A172 (cell line): ENCODE measurements at places on chromosomes 4 and X.

DNA sequence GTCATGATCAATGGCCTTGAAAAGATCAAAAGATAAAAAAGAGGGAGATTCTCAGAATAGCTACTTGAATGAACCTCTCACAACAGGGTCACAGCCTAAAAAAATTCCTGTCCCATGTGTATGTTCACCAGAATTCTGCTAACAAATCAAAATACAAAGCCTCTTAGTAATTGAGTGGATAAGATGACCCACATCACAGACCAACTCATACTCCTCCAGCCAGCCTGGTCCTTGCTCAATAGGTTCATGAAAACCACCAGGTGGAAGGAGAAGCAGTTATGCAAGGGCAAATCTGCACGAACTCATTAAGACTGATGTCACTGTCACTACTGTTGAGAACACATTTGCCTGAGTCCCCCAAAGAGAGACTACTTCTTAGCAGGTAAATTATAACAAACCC lies 21.5 kb downstream of the WDFY3 start:
- no peak for DNase-seq

DNA sequence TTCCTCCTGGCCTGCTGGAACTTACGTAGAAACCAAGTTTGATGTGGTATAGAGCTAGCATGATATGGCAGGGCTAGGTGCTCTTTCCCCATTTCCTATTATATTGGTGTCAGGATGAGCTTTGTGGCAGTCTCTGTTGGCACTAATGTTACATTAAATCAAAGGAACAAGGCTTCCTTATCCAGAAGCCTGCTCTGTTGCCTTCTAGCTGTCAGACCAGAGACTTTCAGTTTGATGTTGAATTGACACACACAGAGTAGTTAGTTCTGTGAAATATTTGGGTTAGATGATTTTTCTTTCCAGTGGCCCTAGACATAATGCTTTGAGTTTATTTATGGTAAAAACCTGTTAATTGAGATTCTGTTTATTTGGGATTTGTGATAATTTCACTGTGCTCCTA lies 10.0 kb downstream of the CNKSR2 start:
- no peak for DNase-seq

DNA sequence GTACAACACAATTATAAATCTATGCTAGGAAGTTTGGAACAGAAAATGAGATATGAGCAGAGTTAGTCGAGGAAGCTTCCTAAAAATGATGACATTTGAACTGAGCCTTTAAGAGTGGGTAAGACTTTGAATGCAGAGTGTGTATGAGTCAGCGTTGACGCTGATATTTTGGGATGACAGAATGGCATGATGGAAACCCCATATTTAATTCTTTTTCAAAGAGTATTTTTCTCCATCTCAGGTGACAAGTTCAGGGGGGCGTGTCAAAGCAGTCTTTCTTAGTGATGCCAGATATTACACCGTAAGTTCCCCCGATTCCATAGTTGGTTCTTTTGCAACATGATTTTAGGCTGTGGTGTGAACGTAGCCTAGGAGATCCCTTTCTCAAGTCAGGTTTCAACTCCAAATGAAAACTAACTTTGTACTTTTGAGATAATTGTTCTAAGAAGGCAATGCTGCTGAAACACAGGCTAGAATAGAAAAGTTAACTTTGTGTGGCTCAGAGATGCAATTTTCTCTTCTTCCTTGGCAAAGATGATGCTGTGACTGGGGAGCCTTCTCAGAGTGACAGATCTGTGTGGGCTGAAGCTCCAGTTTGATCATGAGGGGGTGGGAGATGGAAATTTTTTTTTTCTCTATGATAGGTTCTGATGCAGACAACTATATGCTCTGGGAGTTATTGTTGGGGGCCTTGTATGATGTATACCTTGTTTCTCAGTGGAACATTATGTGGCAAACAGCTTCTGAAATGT lies 59.2 kb downstream of the GLUD2 start:
- DNase-seq: no peak

- DNase-seq: no peak
Measured at GRCh38 chr4:94575652-94576051, 123.9 kb downstream of the PDLIM5 start.

DNA sequence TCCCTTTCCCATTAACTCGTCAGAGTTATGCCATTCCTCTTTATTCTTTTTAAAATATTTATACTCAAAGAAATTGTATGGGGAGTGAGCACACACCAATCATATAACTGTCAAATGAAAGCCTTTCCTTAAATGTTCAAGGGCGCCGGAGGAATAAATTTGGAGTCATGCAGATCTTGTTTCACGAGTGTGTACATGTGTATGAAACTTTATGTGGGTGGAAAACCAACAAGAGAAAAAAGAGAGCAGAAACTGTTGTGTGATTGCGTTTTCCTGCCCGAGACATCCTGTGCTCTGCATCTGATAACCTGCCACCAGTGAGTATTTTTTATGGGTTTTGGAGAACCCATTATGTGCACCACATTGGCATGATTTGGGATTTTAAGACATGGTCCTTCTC lies 88.3 kb downstream of the FHDC1 start:
- DNase-seq: no peak

DNA sequence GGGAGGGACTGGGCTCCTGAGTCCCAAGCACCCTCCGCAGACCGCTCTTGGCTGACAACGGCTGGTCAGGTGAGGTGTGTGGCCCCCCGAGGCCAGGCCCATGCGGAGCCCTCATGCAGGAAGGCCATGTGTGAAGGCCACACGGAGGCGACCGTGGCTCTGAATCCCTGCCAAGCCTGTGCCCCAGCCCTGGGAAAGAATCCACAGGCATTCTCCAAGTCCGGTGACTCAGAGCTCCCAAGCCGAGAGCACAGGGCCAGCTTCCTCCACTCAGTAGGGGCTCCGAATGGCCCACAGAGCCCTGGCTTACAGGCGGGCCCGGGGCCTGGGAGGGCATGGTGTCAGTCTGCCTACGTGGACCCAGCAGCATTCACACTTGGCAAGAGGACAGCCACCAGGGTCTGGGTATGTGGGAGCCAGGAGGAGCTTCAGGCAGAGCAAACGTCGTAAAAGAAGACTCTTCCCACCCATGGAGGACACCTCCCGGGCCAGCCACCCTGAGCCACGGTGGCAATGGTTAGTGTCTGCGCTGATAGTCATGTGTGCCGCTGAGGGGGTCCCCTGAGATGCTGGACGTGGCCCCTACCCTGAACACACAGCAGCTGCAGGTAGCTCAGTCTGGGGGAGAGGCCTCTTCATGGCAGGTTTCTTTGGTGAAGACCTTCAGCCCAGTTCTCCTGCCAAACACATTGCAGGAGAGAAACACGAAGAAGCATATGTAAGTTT lies 105.7 kb downstream of the PSAPL1 start:
- peak; percentile 89 for DNase-seq

DNA sequence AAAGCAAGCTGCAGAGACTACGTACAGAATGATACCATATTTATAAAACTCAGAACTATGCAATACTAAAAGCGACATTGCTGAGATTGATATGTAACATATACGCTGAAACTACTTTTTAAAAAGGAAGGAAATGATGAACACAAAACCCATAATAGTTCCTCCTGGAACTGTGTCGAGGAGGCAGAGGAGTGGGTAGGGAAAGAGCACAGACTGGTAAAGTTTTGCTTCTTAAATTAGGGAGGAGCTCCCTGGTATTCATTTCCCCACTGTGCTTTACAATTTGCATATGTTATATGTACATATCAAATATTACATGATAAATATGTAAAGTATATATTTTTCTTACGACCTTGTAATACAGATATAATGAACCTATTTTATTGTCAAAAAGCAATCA lies 13.9 kb downstream of the UFSP2 start:
- no peak for DNase-seq

GRCh38 chr4:100962698-100963097 lies 384.6 kb downstream of the PPP3CA start:
- DNase-seq: no peak

DNA sequence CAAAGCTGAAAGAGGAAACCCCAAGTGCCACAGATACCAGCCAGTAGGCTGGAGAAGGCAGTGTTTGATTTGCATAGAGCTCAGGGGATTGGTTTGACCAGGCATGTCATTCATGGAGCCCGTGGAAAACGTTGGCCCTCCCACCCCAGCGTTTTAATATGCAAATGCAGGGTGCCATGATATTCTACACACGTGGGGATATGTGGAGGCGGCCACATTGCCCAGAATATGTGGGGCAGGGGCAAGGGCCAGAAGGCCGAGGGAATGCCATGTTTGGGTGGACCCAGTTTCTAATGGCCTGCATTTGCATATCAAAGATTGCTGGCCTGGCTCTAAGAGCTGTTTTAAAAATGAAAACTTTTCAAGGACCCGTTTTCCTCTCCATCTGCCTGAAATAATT lies 71.1 kb downstream of the MAP9 start:
- no peak for DNase-seq

DNA sequence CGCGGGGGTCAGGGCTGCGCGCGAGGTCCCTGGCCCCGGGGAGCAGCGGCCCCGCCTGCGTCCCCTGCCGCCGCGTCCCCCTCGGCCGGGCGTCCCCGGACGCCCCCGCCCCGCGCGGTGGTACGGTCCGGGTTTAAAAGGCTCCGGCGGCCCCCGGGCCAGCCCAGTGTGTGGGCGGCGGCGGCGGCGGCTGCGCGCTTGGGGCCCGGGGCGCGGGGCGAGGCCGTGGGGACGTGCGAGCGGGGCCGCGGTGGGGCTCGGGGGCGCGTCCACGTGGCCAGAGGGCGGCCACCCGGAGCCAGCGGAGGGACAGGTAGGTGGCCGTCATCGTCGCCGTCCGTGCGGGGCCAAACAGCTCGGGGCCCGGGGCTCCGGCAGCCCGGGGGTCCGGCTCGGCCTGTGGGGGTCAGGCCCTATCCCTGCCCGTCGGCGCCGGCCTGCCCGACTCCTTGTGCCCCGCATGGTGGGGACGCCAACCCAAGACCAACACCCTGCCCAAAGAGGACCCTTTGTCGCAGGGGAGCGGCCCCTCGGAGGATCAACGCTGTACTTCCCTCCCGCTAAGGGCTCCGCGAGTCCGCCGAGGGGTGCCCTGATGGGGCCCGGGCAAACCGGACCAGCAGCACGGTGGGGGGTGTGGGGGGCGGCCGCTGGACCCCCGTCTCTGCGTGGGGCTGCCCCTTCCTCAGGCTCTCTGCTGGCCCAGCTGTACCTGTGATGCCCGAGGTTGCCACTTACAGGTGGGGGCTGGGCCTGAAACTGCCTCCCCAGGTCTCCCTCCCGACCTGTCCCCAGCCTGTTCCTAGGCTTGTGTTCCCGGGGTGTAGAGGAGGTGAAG lies at the start of gene PLXNA3:
Gene PLXNA3, plus strand, starts transcription at position 166 of the 838 bp plus-strand sequence. CDS start 1,903 bp downstream, outside the sequence.
- no peak for DNase-seq

- no peak for DNase-seq
Measured at GRCh38 chr4:94932366-94932765, 174.6 kb downstream of the BMPR1B start.

DNA sequence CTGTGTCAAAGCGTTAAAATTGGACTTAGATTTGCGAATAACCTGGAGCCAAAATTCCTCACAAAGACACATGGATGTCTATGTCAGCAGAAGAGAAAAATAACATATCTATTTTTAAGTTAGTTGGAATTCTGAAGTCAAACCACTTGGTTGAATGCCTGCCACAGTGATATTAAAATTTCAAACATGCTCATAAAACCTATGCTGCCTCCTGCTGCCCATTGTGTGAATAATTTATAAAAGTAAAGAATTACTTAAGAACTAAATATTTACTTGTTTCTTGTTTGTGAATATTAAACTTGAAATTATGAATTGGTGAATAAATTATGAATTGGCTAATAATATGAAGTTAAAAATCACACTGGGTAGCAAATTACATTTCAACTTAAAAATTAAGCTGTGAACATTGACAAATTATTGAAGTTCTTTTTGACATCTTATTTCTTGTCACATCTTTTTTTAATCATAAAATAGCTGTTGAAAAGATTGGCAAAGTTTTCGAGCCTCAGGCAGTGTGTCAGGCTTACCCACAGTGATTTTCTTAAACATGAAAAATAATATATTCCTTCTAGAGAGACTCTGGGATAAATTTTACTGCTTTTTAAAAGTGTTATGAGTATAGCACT lies 35.4 kb downstream of the FABP2 start:
- DNase-seq: peak; percentile 35
